ENCODE measurements at places on chromosomes 16 and 17.
A peak's percentile ranks its signal among the peaks of the same experiment; 100 is the strongest.

- no peaks in the 10 kb centered on the region for H3K27me3 ChIP-seq
Observed at GRCh38 chr17:80942423-80943345, 49.0 kb upstream of the CHMP6 start.

DNA sequence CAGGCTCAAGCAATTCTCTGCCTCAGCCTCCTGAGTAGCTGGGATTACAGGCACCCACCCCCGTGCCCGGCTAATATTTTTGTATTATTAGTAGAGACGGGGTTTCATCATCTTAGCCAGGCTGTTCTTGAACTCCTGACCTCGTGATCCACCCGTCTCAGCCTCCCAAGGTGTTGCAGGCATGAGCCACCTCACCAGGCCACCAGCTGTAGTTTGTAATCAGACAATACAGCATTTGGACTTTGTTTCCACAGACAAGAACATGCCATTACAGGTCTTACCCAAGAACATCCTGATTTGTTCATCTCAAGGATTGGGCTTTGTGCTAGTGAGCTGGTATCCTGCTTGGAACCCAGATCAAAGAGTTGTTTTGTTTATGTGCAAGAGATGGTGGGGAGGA lies 30.1 kb downstream of the C17orf100 start:
- H3K27ac ChIP-seq = no peak overlapping the region
- peaks cover 5% of the 10 kb centered on the region for H3K4me1 ChIP-seq
- no peak overlapping the region for H3K4me3 ChIP-seq

DNA sequence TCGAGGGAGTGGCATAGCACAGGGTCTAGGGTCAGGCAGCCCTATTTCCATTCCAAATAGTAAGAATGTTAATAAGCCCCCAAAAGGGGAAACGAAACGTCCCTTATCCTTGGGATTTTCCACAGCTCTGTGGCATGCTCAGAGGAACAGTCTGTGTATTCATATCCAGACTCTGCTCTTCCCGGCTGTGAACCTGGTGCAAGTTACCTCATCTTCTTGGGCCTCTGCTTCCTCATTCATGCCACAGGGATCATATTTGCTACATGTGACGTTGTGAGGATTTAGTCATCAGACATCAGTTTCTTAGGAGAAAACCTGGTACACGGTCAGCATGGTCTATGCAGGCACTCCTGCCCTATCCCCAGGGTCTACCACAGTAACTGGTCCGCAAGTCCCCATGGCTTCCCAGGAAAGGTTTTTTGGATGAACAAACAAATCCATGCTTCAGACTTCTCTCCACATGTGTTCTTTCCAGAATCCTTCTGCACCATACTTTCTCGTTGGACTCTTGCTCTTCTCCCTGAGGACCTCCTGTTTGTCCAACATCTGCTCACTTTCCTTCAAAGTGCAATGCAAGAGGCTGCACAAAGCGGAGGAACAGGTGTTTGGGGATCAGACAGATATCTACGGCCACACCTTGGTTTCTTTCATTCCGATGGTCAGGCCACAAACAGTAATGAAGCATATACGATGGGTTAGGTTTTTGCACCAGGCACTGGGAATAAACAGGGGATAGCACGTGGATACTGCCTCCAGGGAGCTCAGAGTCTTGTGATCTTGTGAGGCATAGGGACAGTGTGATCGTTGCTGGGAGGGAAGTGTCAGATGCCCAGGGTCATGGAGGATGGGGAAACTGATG lies 17.7 kb downstream of the GLP2R start:
- H3K27me3 ChIP-seq = peaks cover 6% of the 10 kb centered on the region
- no peaks in the 10 kb centered on the region for H3K4me1 ChIP-seq
- H3K4me3 ChIP-seq = no peak overlapping the region

DNA sequence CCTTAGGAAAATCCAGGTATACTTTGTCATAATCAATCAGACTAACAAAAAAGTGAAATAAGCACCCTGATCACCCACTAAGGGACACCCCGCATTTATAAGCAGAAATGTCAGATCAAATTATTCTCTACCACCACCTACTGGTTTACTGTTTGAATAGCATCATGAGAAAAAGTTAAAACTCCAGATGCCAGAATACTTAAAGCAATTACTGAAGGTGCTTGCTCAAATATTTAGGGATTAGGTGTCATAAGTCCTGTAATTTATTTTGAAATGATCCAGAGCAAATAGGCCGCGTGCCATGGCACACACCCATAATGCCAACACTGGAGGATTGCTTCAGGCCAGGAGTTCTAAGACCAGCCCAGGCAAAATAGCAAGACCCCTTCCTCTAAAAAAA lies 2.3 kb downstream of the TOP2A start:
- no peak overlapping the region for H3K27ac ChIP-seq
- no peaks in the 10 kb centered on the region for H3K27me3 ChIP-seq
- H3K36me3 ChIP-seq = peaks cover 51% of the 10 kb centered on the region
- H3K4me3 ChIP-seq = peak overlapping the region; percentile 32
- DNase-seq = no peak
- peaks cover 30% of the 10 kb centered on the region for H3K4me1 ChIP-seq

DNA sequence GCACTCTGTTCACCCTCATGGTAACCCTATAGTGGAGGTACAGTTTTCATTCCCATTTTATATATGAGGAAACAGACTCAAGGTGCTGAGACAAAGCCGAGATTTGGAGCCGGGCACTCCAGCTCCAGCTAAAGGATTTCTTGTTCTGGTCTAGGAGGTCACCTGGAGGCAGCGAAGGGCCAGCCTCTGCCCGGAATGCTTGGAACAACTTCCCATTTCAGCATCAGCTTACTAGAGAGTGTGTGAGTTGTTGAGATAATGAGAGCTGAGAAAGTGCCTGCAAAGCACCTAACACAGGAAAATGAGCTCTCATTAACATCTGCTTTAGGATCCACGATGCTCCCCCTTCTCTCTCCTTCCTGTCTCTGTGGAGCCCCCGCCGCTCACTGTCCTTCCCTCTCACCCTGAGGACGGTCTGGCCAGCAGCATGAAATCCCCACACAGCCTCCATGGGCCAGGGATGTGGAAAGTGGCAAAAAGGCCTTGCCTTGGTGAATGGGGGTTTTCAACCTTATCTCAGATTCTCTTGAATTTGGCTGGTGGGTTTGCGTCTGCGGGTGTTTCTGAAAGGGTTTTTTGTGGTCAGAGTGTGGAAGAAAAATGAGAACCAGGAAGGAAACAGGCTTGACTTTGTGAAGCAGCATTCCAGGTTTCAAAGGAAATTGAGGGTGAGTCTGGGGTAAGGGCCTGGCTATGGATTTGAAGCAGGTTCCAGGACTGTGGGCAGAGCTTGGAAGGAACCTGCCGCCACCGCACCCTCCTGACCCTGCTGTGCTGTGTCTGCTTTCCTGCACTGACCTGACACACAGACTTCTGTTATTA lies 178.7 kb downstream of the FOXL1 start:
- no peak for DNase-seq
- no peaks in the 10 kb centered on the region for H3K36me3 ChIP-seq
- peaks cover 16% of the 10 kb centered on the region for H3K27me3 ChIP-seq

- no peak for DNase-seq
- peaks cover 2% of the 10 kb centered on the region for H3K4me1 ChIP-seq
- no peak overlapping the region for H3K4me3 ChIP-seq
- no peak overlapping the region for H3K27ac ChIP-seq
- H3K36me3 ChIP-seq = no peaks in the 10 kb centered on the region
Observed at GRCh38 chr16:14325502-14326401, 254.6 kb downstream of the MRTFB start.

DNA sequence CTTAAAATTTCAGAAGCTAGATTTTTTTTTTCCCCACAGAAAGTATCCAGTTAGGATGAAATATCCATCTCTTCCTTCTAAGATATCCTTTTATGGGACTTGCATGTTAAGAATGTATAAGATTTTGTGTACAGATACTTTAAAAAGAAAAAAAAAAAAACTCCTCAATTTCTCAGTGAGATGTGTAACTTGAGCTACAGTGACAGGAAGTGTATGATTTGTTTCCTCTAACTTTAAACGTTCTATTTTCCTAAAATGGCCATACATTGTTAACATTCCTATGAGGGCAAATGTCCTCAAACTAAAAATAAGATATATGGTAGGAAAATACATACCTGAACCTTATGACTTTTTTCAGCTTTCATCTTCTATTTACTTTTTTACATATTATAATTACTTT lies 8.9 kb downstream of the FBXO47 start:
- H3K4me1 ChIP-seq = peaks cover 14% of the 10 kb centered on the region
- H3K4me3 ChIP-seq = no peak overlapping the region
- no peaks in the 10 kb centered on the region for H3K27me3 ChIP-seq
- DNase-seq = no peak
